NCI-H1436 treated with DMSO at 0.1 percent for 48 hours (cell line): ENCODE measurements at places on chromosomes 3 and 15.

- no peak for DNase-seq
These were observed 33.2 kb downstream of the MTMR10 start for GRCh38 chr15:30958219-30958618.

GRCh38 chr3:112126511-112126911 lies 6.5 kb downstream of the GCSAM start:
- DNase-seq: no peak

DNA sequence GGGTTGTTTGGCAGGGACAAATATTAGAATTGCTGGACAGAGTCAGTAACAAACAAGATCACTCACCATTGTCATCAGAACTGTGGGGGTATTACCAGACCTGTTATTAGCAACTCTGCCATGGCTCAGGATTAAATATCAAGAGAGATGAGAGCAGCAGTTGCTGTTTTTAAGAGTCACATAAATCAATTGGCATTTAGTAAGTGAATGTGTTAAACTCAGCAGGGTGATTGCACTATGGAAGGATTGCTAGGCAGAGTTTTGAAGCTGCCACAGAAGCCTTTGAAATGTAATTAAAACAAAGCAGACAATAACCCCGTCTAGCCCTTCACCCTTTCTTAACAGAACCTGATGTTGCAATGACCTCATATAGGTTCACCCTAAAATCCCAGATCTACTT lies 238.8 kb downstream of the GAP43 start:
- DNase-seq: no peak

- DNase-seq: no peak
These were observed 2.2 kb upstream of the MEIS2 start for GRCh38 chr15:37102305-37103162.

- no peak for DNase-seq
These were observed 23.8 kb upstream of the ABI3BP start for GRCh38 chr3:101017017-101017416.

- no peak for DNase-seq
These were observed 256.4 kb downstream of the NR2F2 start for GRCh38 chr15:96586901-96587300.

DNA sequence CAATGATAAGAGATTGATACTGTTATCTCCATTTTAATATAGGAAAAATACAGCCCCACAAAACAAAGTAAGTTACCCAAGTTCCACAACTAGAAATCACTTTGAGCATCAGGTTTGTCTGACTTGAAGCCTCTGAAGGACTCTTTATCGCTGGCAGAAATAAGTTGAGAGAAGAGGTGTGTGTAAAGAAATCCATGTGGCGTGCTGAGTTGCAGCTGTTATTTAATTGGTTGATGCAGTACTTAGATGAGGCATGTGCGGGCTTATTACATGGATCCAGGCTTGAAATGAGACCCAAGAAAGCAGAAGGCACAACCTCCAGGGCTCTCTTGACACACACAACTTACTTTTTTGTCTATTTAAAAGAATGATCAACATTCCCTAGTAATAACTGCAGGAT lies 221.3 kb downstream of the PDZRN3 start:
- no peak for DNase-seq

DNA sequence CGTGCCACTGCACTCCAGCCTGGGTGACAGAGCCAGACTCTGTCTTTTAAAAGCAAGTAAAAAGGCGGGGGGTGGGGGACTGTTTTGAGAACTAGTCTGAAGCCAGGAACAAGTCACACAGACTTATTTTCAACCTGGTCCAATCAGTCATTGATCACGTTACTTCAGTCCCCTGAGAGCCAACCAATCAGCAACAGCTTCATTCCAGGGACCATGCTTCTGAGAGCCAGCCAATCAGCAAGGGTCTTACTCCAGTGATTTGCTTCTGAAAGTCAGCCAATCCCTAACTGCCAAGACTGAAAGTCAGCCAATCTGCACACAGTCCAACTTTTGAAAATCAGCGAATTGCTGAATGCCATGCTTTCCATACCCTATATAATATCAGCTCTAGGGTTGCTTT lies 48.6 kb upstream of the C15orf39 start:
- no peak for DNase-seq

GRCh38 chr3:144760831-144761230 lies 789.2 kb downstream of the DIPK2A start:
- no peak for DNase-seq

- DNase-seq: no peak
These were observed 24.5 kb upstream of the EBLN2 start for GRCh38 chr3:73036694-73037591.

- DNase-seq: no peak
These were observed 156.0 kb upstream of the ROPN1 start for GRCh38 chr3:124147946-124148345.
